ENCODE measurements at places on chromosomes 2 and 18.

- peak; percentile 74 for DNase-seq
Observed at GRCh38 chr2:175003875-175004729, 1.1 kb downstream of the CHN1 start.

DNA sequence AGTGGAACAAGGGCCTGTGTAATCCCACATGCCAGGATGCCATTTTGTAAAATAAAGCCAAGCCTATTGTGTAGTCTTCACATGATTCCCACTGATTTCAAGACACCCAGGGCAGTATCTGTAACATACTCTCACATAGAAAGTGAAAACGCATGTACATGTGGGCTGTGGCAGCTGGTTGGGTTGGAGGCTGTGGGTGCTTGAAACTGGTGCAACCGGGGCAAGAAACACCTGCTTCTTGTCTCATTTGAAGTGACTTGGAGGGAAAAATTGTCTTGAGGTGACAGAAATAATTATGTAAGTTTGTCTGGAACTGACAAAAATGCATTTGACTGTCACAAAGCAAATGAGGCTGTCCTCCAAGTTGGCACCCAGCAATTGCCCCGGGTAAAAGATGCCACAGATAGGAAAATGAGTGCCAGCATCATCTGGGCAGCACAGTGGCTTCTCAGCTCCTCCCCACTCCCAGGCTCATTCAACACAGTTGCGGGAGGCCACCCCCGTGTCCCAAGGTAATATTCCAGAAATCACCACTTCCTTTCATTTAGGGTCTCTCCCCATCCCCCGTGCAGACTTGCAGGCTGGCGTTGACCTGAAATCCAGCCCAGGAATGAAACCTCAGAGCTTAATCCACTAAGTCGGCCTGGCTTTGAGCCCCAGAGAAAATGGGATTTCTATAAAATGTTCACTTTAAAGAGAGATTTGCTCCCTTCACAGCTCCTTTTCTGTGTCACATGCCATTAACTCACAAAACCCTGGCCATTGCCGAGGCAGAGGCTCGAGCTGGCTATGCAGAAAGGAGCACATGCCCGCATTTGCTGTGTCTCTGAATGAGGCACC lies 293.9 kb upstream of the PARD3B start:
- DNase-seq, result no peak

DNA sequence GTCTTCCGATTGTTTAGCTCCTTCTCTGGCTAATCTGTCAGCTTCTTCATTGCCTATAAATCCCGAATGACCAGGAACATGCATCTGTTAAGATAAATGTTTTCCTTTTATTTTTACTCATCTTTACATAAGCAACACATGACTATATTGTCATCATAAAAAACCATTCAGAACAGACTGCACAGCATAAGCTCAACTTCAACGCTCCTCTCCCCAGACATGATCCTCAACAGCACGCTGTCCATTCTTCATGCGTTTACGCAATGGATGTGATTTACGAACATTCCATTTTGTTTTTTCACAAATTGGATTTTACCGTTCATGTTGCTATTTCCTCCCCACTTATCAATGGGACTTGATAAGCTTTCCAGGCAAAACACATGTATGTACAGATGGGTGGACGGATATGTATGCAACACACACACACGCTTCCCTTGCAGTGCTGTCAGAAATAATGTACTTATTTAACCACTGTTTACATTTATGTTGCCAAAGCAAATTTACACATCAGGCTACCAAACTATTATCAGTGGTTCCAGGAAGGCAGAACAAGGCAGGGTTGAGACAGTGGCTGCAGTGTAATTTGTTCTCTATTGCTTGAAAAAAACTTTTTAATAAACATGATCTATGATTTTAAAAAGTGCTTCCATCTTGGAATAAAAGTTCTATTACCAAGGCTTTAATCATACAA lies 12.2 kb downstream of the RNASEH1 start:
- no peak for DNase-seq

- DNase-seq, result no peak
Observed at GRCh38 chr2:137946227-137946626, 18.0 kb upstream of the HNMT start.

DNA sequence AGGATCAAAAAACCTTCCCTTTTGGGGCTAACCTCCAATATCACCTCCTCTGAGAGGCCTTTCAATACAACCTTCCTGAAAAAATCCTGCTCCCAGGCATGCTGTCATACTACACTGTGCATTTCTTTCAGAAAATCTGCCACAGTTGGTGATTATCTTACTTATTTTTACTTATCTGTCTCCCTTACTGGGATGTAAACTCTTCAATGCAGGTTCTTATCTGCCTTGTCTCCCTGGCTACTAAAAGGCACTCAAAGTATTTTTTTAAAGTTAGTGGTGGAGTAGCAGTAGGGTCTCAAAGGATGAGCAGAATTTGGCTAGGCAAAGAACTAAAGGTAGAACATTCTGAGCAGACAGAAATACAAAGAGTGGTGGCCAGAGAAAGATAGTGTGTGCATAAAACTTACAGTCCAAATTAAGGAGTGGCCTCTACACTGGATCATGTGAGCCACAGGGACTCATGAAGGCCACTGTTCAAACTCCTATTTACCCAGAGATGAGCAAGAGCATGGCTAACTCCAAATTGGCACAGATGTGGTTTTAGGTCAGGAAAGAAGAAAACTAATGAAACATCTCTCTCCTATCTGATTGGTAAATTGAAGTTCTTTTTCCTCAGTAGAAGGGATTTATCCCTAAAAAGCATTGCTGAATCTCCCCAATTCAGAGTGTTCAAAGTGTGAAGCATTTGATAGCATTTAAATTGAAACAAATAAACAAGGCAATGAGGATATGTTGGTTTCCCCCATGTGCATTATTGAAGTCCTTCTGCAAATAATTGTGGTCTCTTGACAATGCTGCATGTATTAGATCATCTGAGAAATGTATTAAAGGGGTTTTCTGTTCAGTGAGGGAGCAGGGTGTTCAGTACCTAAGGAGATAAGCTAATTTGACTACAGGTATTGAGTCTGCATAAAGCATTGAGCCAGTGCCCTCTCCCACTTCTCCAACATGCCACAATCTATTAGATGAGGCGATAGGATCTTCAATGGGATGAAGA lies 285.5 kb downstream of the MREG start:
- DNase-seq, result no peak

DNA sequence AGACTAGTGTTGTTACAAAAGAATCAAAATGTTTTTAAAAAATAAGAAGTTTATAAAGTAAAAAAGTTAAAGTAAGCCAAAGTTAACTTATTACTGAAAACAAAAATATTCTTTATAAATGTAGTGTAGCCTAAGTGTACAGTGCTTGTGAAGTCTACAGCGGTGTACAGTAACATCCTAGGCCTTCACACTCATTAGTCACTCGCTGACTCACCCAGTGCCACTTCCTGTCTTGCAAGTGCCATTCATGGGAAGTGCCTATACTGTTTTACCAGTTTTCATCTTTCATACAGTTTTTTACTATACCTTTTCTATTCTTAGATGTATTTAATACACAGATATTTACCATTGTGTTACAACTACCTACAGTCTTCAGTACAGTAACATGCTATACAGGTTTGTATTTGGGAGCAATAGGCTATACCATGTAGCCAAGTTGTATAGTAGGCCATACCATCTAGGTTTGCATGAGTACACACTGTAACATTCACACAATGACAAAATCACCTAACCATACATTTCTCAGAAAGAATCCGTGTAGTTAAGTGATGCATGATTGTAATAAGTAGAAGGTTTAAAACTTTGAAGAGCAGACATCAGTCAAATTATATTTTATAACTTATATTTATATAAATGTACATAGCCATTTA lies 13.4 kb downstream of the SERPINB7 start:
- DNase-seq, result no peak

DNA sequence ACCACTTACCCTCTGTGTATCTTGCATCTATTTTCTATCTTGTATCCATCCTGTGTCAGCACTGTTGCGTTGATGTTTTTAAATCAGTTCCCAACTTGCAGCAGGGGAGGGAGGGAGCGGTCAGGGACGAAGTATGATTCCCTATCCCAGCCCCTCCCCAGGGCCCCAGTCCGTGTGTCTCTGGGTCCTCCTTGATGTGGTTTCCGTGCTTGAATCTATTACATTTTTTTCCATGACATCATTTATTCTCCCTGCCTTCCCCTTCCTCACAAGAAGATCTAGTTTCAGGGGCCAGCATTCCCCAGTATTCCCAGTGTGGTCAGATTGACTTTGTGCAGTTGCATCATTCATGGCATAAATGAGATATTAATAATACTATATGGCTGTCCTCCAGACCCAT lies 479.3 kb downstream of the PTPRM start:
- DNase-seq, result no peak

DNA sequence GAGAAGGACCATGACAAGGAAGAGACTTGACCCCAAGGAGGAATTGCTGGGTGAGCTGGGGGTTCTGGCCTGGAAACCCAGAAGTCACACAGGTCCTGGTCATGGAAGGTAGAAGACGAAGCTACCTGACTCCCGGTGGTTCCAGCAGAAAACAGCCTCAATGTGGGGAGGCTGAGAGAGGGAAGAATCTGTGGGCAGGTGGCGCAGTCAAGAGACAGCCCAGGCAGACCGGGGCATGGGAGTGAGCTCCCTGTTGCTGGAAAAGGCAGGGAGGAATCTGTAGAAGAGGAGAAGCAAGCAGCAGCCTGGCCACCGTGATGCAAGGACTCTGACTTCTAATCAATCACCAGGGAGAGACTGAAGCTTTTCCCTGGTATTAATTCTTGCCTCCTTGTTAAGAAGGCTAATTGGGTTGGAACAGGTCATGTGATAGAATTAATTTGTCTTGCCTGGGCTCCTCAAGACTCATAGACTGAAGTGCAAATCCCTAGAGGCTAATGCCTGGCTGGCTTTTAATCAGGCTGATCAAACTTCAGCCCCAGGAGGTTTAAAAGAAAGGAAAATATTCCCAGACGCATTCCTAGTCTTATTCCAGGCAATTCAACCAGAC lies 30.1 kb downstream of the CNGA3 start:
- DNase-seq, result peak; percentile 51

GRCh38 chr2:201668402-201668910 lies 25.2 kb upstream of the TMEM237 start:
- DNase-seq, result no peak

DNA sequence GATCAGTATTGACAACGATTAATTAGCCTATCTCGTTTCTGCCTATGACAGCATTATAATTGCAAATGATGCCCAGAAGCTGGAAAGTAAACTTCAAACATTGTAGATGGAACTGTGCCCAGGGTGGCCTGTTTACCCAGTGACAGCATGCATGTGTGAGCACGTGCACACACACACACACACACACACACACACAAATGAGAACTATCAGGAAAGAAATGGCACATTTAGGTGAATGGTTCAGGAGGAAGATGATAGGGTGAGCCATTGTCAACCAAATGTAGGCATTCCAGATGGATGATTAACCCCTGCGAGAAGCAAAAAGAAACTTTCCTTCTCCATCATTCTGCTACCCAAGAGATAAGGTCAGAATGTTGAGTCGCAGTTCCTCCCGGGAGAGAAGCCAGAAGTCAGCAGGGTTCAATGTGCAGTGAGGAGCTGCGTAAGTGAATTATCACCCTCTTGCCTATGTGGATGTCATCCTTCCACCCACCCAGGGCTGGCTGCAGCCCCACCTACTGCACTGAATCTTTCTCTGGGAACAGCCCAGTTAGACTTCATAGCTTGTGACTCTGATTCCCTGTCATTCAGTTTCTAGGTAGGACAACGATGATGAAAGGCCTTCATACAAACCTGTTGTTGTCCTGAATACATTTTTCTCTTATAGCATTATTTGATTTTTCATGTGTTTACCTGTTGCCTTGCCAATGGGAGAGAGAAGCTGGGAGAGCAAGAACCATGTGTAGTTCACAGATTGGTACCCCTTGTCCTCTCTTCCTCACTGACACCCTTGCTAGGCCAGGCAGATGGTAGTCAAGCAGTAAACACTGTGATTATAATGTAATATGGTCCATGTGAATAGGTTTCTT lies 3.5 kb upstream of the APOB start:
- DNase-seq, result no peak

DNA sequence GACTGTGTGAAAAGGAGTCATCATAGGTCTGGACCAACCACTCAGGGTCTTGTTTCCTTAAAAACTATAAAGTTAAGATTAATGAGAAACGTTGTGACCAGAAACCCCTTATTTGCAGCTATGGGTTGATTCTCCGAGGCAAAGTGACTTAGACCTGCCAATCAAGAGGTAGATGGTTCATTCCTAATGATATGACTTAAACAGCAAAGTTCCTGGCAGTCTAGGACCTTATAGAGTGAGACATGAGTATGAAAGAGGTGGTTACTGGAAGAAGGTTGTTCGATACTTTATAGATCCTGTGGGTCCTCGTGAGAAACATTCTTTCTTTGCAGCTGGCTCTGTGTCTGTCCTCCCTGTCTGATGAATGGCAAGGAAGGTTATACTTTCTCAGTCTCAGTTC lies 8.0 kb downstream of the SFXN5 start:
- no peak for DNase-seq

GRCh38 chr2:54259413-54260240 lies 3.6 kb upstream of the TSPYL6 start:
- DNase-seq, result no peak

GRCh38 chr18:21759836-21760235 lies 19.2 kb downstream of the MIB1 start:
- no peak for DNase-seq

- DNase-seq, result no peak
Observed at GRCh38 chr2:181203412-181203811, 223.0 kb downstream of the UBE2E3 start.
